ENCODE measurements at places on chromosomes 12 and 14.
A peak's percentile ranks its signal among the peaks of the same experiment; 100 is the strongest.

GRCh38 chr14:28770630-28771029, 4.0 kb downstream of the FOXG1 start:
- no peak for DNase-seq

DNA sequence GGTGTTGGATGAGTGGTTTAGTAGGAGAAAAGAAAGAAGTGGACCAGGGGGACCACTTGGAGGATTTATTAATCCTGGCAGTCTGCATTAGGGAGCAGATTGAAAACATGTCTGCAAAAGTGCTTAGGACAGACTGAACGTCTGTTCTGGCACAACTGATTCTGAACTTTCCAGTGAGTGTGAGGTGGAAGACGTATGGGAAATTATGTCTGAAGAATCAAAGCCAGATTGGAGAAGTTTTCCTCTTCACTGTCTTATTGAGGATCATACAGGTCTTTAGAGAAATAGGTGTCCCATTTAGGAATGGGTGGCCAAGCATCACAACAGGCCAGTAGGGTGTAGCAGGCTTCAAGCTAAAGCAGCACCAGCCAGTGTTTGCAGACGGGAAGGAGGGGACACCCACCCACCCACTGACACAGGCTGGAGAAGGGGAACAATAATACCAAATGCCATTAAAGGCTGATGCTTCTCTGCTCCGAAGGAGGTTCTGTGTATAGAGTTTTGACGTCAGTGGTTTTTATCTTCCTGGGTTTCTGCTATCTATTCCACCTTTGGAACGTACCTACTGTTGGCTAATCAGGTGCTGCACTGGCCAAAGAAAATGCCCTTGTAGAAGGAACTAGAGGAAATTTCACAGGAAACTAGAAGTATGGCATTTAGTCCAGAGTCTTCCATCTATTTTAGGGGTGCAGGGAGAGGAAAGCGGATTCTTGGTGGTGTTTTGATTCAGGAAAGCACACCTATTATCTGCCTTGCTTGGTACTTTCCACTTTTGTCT, 1.8 kb downstream of the SRRM4 start:
- DNase-seq: no peak

DNA sequence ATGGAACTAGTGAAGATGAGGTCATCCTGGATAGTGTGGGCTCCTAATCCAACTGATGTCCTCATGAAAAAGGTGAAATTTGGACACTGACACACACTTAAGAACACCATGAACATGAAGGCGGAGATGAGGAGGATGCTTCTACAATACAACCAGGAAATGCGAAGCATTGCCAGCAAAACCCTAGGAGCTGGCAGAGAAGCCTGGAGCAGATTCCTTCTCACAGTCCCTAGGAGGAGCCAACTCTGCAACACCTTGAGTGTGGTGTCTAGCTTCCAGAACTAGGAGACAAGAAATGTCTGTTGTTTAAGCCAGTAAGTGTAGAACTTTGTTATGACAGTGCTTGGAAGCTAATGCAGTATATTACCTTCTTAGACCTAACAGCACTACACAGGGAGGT, 191.9 kb upstream of the PWP1 start:
- DNase-seq: no peak

DNA sequence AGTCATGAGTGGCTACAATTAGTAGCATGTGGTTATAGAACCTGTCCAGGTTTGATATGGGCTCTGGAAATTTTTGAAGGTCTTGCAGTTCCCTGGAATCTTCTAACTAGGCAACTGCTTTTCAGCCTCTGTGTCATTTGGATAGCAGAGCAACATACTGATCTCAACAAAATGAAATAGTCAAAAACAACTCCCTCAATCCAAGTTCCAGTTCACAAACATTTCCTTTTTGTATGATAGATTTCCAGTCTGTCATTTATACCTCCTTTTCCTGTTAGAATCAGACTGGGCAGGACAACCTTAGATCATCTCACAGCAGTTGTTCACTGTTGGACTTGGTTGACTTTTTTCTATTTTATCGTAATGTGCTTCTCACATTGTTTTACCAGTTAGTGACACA, 442.1 kb upstream of the PDE3A start:
- no peak for DNase-seq

DNA sequence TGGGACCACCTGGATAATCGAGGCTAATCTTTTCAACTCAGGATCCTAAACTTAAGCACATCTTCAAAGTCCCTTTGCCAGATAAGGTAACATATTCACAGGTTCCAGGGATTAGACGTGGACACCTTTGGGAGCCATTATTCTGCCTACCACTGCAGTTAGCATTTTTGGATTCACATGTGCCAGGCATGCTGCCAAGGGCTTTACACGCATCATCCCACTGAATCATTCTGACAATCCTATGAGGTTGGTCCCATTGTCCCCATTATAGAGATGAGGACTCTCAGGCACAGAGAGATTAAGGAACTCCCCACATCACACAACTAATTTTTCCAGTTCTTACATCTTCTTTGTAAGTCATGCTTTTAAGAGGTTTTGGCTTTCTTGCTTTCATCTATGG, 34.5 kb downstream of the RTN1 start:
- no peak for DNase-seq

DNA sequence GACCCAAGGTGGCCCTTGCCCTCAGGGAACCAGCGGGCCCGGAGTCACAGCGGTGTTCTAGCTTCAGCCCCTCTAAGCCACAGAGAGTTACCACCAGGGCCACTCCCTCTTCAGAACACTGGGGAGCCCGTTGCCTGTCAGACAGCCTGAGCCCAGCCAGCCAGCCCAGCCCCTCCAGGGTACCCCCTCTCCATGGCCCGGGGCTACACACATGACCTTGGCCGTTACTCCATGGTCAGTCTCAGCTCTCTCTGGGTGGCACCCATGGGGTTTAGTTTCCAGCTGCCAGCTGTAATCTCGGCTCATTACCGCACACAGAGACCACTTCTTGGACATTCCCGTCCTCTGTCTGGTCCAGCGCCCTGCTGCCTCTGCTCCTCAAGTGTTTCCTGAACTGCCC, 35.0 kb downstream of the PPP2R5C start:
- no peak for DNase-seq

- no peak for DNase-seq
These were observed 119.8 kb downstream of the SRGAP1 start for GRCh38 chr12:63964301-63964700.

- peak; percentile 22 for DNase-seq
These were observed 54.7 kb upstream of the FKBP4 start for GRCh38 chr12:2739832-2740641.

DNA sequence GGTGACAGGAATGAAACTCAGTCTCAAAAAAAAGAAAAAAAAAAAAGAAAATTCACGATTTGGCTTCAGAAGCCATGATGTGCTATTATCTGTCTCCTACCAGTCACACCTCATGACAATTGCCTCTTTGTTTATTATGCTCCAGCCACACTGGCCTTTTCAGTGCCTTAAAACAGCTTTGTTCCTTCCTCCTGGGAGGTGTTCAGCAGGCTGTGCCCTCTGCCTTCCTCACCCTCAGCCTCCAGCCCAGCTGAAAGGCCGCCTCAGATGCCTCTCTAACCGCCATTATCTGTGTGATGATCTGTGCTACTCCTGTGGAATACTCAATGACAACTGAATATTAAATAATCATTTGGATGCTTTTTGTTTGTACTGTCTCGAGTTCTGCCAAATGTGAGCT, 8.6 kb upstream of the ARPC3 start:
- DNase-seq: no peak

DNA sequence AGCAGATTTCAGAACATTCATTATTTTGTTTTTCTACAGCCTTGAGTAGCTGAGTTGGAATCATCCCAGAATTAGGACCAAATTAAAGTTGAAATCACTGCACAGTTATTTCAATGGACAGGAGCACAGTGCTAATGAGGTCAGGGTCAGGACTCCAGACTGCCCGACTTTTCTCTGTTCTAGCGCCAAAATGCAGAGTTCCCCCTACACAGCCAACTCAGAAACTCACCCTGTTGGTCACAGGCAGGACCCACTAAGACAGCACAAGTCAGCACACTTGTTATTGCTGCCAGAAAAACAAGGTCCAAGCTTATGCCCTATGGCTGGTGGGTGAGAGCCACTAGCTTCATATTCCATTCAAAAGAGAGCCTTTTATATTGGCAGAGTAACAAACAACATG, 198.1 kb upstream of the KRR1 start:
- DNase-seq: no peak

GRCh38 chr12:26872625-26873024, 39.6 kb upstream of the ITPR2 start:
- peak; percentile 70 for DNase-seq

DNA sequence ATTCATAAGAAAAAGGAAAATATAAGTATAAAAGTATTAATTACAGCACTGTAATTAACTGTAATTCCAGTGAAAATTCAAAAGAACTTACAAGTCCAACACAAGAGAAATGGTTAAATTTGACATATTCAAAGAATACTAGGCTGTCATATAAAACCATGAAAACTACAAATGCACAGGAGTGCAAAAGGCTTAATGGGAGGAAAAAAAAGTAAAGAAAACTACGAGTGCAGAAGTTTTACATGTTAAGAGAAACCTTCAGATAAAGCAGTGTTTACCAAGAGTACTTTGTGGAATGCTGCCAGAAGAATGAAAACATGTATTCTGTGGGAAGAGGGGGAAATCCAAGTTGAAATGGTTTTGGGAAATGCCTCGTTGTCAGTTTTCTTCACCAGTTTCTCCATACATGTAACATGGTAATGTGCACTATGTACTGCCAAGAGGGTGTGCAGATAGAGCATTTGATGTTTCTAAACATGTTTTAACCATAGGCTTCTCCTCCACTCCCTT, 9.1 kb downstream of the HEATR5A start:
- DNase-seq: no peak

GRCh38 chr14:80637756-80638619, 303.6 kb downstream of the CEP128 start:
- DNase-seq: no peak

GRCh38 chr12:67920413-67920812, 68.8 kb upstream of the IFNG-AS1 start:
- DNase-seq: no peak

DNA sequence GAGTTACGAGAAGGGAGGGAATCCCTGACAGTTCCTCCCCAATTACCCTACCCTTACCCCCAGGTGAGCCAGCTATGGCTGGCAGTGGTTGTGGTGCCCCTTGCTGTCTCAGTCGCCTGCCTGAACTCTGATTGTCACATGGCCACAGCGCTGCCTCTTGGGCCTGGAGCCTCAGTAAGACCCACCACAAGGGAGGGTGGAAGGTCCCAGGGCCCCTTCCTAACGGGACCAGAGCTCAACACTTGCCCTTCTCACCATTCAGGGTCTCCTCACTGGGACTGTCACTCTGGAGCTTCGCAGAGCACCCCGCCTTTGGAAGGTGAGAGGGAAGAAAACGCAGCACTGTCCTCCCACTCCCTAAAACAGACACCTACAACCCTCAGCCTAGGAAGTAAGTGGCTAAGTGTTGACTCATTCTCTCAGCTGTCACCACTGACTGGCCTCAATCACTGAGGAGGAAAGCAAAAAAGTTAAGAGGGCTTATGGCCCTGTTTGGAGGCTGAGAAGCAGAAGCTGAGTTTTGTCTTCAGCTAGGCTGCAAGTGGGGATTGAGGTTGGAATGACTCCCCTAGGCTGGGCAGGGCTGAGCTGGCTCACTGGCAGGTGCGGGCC, 1.0 kb downstream of the TMEM253 start:
- DNase-seq: no peak

GRCh38 chr14:73833530-73834260, 17.9 kb upstream of the PTGR2 start:
- no peak for DNase-seq

DNA sequence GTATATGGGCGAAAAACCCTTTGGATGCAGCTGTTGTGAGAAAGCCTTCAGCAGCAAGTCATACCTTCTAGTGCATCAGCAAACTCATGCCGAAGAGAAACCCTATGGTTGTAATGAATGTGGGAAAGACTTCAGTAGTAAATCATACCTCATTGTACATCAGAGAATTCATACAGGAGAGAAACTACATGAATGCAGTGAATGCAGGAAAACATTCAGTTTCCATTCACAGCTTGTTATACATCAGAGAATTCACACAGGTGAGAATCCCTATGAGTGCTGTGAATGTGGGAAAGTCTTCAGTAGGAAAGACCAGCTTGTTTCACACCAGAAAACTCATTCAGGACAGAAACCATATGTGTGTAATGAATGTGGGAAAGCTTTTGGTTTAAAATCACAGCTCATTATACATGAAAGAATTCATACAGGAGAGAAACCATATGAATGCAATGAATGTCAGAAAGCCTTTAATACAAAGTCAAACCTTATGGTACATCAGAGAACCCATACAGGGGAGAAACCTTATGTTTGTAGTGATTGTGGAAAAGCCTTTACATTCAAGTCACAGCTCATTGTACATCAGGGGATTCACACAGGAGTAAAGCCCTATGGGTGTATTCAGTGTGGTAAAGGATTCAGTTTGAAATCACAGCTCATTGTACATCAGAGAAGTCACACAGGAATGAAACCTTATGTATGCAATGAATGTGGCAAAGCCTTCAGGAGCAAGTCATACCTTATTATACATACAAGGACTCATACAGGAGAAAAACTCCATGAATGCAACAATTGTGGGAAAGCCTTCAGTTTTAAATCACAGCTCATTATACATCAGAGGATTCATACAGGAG, 21.4 kb downstream of the ZNF268 start:
- no peak for DNase-seq

DNA sequence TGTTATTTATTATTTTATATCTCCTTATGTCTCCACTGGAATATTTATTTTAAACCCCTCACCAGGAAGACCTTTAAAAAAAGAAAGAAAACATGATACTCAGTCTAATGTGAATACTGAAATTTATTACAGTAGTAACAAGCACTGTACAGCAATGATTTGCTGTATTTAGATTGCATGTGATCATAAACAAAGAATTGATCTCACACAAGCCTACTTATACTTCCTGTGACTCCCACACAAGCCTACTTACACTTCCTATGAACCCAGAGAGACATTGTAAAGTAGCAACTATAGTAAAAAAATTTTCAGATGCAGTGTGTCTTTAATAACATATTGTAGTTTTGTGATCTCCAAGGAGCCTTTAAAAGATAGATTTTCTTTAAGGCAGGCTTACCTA, 142.7 kb upstream of the SYT1 start:
- no peak for DNase-seq

GRCh38 chr12:62934799-62935674, at the start of gene PPM1H:
Gene PPM1H (minus strand): TSS chr12:62935150. CDS start chr12:62934736, 414 bp downstream.
- peak; percentile 84 for DNase-seq

- no peak for DNase-seq
These were observed 45.9 kb downstream of the MAP1LC3B2 start for GRCh38 chr12:116604951-116605641.

- DNase-seq: no peak
These were observed 67.7 kb downstream of the RBM19 start for GRCh38 chr12:113898466-113898865.

GRCh38 chr12:1054117-1054870, 63.3 kb downstream of the ERC1 start:
- no peak for DNase-seq

- DNase-seq: no peak
These were observed 10.9 kb downstream of the ERG28 start for GRCh38 chr14:75649773-75650172.

GRCh38 chr12:59036347-59036746, 116.0 kb upstream of the LRIG3 start:
- no peak for DNase-seq
